ENCODE measurements at places on chromosomes 4 and X.
A peak's percentile ranks its signal among the peaks of the same experiment; 100 is the strongest.

GRCh38 chr4:144579411-144580030 lies 66.4 kb upstream of the HHIP start:
- DNase-seq = no peak

- no peak for DNase-seq
Measured at GRCh38 chr4:162849937-162850336, 316.8 kb downstream of the NAF1 start.

GRCh38 chr4:151238477-151238876 lies 38.5 kb upstream of the PRSS48 start:
- DNase-seq = no peak

- no peak for DNase-seq
Measured at GRCh38 chrX:40880712-40881111, 145.4 kb upstream of the MED14 start.

DNA sequence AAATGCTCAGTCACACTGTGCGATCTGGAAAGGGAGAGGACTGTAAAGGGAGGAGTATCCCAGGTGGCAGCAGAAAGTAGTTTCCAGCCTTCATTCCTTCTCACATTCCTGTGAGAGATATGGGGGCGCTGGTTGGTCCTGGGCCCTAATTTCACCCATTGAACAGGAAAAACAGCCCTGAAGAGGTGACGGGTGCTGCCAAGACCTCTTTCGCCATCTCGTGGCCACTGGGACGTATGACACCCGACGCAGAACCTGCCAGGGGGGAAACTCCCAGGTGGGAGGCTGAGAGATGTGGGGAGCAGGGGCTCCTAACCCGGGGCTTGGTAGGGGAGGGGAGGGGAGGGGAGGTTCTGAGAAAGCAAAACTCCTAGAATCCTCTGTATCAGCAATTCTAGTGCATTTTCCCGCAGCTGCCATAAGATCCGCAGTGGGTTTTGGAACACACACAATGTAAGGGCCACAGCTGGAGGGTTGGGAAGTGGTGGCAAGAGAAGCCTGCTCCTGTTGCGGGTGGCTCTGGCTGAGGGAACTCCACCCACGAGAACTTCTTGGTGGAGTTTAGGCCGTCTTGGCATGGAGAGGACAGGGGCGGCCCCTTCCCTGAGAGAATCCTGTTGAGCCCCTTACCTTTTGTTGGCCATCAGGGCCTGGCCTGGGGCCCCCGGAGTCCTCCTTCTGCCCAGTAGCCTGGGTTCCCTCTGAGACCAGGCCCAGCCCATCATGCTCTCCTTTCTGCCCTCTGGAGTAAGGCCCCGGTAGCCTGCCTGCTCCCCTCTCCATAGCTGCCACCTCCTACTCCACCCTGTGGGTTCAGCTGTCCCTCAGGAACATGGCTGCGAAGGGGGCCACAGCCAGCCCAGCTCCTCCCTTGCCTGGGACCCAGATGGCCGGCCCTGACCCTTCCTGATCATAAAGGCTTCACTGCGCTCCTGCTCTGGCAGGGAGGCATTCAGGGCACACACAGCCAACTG lies 134.1 kb downstream of the OR13H1 start:
- peak; percentile 0 for DNase-seq
